ENCODE measurements at places on chromosomes 6 and 20.

- no peak for DNase-seq
Observed at GRCh38 chr6:41467061-41467460, 79.1 kb upstream of the FOXP4 start.

DNA sequence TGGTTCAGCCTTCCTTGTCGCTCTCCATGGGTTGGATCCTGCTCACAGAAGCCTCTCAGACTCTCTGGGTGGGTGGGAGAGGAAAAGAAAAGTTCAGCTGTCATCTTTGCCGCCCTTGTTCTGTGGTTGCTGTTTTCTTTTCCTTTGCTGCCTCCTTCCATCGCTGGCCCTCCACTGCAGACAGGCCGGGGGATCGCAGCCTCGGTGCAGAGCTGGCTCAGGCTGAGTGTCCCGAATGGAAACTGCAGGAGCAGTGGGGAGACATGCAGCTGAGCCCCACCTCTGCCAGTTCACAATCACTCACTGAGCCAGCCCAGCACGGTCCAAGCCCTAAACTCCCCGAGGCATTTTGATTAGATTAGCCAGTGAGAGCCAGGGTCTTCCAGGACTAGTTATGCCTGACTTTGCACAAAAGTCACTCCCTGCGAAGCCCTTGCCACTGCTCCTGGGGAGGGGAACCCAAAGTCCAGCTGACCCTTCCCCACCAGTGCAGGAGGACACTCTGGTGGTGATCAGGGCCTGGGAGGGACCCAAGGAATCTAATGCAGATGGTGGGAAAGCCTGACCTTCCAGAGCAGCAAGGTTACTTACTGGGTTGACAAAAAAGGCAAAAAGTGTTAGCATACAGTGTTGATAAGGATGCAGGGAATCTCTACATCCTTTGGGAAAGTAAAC is 14.0 kb downstream of the NRN1 start:
- no peak for DNase-seq

DNA sequence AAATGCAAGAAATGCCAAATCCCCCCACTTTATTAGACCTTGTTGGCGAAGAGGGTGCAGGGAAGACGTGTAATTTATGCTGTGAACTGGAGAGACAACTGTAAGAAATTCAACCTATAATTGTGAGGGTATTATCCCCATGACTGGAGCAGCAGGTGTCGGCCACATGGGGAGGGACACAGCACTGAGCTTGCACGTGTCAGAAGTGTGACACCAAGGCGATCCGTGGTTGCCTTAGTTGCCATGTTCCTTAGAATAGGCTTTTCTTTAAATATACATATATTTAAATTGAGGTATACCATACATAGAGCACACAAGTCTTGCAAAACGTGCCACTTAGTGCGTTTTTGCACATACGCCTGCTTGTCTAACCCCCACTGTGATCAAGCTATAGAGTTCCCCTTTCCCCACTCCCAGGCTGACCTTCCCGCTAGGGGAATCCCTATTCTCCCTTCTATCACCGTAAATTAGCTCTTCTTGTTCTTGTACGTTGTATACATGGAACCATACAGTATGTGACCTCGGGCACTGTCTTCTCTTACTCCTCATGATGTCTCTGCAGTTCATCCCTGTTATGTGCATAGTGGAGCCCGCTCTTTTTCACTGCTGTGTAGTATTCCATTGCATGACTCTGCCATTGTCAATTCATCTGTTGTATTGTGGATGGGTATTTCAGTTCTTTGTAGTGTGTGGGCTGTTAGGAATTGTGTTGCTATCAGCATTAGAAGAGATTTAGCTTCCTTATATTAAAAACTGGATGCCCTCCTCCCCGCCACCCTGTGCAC is 81.6 kb upstream of the PMEPA1 start:
- DNase-seq = no peak

- no peak for DNase-seq
Observed at GRCh38 chr20:60690771-60691170, 561.3 kb upstream of the CDH4 start.

GRCh38 chr6:168216117-168216516 is 103.5 kb downstream of the DACT2 start:
- no peak for DNase-seq

- DNase-seq = no peak
Observed at GRCh38 chr20:23099791-23100719, 13.9 kb upstream of the CD93 start.

DNA sequence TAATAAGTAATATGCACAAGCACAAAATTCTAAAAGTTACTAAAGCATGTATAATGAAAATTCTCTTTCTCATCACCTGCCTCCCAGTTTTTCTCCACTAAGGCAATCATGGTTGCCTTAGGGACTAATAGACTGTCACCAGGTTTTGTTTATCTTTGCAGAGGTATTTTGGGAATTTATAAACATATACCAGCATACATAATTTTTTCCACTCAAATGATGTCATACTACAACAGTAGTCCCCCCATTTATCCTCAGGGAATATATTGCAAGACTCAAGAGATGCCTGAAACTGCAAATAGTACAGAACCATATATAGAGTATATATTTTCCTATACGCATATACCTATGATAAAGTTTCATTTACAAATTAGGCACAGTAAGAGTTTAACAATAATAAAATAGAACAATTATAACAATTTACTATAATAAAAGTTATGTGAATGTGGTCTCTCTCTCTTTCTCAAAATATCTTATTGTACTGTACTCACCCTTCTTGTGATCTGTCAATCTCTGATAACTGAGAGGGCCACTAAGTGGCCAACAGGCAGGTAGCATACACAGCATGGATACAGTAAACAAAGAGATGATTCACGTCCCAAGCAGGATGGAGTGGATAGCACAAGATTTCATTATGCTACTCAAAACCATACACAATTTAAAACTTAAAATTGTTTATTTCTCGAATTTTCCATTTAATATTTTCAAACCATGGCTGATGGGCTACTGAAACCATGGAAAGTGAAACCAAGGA is 19.7 kb downstream of the RBL1 start:
- no peak for DNase-seq
